ENCODE measurements at places on chromosomes 3 and 15.

- DNase-seq = no peak
Measured at GRCh38 chr3:112405845-112406244, 72.9 kb downstream of the CD200 start.

DNA sequence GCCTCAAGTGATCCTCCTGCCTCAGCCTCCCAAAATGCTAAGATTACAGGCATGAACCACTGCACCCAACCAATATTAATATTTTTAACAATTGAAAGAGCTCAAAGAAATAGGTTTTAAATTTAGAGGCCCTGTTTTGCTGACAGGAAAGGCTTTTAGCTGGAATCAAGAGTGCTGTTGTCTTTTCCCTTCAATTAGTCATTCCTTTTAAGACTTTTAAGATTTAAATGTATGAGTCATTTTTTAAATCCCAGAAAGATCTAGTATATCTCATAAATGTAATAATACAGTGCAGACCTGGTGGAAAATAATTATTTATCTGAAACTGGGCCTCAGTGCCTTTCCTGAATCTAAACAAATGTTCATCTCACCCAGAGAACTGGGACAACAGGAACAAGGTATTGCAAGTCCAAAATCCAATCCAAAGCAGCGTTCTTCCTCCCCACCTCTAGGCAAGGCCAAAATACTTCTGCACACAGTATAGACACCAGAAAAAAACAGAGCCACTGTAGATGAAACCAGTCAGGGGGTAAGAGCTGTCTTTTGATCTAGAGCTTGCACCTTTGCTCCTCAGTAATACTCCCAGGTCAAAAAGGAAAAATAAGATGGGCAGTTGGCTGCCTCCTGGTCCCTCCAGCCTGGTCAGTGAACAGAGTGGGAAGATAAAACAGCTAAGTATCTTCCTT is 14.4 kb downstream of the AGTR1 start:
- DNase-seq = no peak

DNA sequence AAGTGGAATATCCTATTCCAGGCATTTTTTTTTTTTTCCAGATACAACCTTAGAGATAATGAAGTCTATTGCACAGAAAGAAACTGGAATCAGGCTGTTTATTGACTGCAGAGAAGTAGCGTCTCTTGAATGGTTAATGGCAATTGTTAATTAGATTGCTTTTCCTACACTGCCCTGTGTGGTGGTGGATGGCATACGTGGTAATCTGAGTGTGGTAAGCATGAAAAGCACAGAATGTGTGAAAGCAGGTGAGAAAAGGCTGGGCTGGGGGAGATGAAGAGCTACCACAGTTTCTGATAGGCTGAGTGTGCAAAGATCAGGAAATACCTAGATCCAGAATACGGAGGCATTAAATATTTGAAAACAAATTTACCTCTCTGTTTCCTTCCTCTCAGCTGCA is 486.3 kb upstream of the TBL1XR1 start:
- DNase-seq = no peak

GRCh38 chr3:153330901-153331300 is 168.9 kb downstream of the RAP2B start:
- DNase-seq = no peak

- no peak for DNase-seq
Measured at GRCh38 chr15:89490814-89491315, 5.5 kb downstream of the RHCG start.

GRCh38 chr15:70374096-70374495 is 276.4 kb upstream of the TLE3 start:
- DNase-seq = no peak

DNA sequence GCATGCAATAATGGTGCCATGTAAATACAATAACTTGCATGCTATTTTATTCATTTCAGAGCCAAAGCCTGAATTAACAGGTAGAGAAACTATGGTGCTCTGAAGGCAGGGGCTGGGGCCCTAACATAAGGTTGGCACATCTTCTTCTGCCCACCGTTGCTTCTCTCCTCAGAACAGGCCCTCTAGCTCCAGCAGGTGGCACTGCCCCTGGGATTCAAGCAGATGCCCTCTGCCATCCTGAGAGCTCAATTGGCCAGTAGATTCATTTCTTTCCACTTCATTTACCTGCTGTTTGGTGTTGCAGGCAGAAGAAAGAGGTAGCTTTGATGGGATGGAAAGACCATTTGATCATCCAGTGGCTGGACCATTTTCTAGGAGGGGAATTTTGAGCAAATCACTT is 130.5 kb downstream of the FOXB1 start:
- DNase-seq = no peak

- DNase-seq = no peak
Measured at GRCh38 chr15:39267685-39268084, 313.2 kb upstream of the THBS1 start.

DNA sequence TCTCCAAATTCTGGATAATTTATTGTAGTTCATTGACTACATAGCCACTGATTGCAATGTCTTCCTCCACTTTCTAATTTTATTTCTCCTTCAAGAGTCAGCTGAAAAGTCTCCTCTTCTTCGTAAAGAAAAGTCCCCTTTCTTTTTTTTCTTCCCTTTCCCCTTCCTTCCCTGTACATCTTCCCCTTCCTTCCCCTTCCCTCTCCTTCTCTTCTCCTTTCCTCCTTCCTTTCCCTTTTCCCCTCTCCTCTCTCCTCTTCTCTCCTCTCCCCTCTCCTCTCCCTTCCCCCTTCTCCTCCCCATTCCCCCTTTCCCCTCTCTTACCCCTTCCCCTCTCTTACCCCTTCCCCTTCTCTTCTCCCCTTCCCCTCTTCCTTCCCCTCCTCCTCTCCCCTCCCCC is 8.8 kb upstream of the MGA start:
- DNase-seq = no peak
